ENCODE measurements at places on chromosomes 3 and 15. TPM values are rescaled to one million over a fixed set of nuclear protein-coding genes. Genes with fewer than 3 reads are reported as not detected.

The CCDC54 gene
- not detected for polyA plus RNA-seq

The TMEM108 gene
- polyA plus RNA-seq = 5.7 TPM

The SAMMSON gene
- not detected for polyA plus RNA-seq

DNA sequence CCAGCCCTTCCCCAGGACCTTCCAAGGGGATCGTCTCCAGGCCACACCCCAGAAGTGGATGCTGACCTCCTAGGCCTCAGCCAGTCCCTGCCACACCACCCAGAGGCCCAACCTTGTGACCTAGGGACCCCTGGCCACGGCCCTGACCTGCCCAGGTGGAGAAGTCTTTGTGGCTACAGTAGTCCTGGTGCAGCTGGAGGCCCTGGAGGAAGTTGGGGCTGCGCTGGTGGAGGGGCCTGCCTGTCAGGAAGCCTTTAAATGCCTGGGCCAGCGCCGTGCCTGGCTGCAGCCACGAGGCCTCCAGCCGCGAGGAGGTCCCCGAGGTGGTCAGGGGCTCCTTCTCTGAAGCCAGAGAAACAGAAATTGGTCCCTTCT lies 23.4 kb downstream of the PLA2G4D start:
- DNase-seq = no peak

GRCh38 chr3:178808748-178809147 lies 262.9 kb downstream of the ZMAT3 start:
- DNase-seq = no peak

GRCh38 chr3:38097446-38098375 lies 39.2 kb downstream of the ACAA1 start:
- DNase-seq = no peak

- no peak for DNase-seq
These were observed 80.8 kb downstream of the RARB start for GRCh38 chr3:25508901-25509300.

DNA sequence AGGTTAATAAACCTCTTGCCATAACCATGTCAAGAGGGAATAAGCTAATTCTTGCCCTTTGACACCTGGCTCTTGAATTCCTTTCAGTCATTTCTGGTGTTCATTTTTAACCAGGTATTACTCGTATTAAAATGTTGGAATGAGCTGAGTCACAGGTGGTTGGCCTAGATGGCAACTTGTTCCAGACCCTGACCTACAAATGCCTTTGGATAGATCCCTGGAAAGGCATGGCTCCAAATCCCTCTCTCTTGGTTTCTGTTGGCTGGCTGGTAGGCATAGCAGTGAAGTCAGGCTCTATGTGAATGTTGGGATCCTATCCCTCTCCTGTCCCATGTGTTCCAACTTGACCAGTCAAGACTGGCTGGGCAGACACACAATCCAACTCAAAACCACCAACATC lies 277.1 kb upstream of the PROK2 start:
- DNase-seq = no peak

DNA sequence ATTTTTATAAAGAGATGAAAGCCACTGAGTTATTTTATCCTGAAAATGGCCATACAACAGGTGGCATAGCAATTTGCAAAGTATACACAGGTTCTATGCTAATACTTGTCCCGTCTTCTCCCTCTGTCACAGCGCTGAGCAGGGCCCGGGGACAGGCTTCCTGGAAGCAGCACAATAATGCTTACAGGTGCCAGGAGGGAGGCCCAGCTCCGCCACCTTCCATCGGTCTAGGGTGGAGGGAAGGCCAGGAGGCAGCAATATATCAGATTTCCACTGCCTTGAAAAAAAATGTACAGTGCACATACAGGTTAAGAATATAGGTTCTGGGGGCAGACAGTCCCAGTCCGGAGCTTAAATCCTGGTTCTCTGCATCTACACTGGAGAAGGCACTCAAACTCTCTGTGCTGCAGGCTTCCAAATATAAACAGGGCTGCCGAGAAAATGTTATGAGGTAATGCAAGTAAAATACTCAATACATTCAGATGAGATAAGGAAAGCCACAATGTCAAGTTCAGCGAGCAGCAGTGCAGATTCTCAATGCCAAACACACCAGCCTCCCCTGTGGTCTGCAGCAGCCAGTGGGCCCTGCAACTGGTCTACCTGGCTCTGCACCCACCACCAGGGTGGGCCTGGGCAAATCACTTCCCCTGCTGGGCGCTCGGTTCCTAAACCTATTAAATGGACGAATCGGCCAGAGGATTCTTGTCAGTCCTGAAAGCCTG lies 189.6 kb downstream of the XXYLT1 start:
- DNase-seq = no peak

DNA sequence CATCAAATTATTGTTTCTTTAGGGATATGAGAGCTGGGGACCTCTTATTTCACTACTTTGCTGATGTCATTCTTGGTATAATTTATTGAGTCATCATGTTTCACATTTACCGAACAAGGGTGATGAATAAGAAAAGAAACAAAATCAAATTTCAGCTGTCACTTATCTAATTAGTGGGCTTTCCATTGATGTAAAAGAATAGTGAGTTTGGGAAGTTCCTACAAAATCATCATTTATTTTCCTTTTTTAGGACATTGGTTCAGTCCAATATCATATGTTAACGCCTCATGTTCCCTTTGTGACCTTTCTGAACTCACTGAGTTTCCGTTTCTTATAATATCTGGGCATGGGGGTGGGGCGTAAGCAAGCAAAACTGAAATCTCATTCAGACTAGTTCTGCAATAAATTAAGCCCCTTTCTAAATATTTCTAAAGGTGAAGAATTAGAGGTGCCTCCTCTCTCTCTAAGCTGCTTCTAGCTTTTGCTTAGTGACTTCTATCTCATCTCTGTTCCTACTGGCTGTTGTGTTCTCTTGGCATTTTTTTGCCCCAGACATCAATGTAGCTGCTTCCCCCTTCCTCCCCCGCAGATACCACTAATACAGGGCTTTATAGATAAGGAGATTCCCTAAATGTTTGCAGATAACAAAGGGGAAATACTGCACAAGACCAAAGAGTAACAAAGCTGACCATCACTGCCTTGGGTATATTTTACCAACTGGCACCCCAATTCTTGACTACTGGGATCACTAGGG lies 238.0 kb upstream of the CTNNB1 start:
- no peak for DNase-seq

DNA sequence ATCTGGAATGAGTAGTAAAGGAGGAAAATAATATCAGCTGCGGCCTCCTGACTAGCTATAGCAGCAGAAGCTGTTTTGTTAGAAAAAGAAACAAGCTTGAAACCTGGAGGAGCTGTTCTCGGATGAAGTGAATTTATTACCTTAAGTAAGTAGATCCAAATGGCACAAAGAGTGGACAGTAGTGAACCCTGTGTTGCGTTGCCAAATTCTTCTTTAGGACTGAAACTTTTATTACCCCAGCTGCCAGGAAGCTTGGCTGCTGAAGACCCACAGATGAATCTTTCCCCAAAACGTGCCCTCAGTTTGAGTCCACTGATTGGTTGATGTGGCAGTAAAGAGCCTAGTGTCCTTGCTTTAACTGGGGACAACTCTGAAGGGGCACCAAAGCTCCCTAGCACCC lies 366.8 kb upstream of the GBE1 start:
- no peak for DNase-seq

DNA sequence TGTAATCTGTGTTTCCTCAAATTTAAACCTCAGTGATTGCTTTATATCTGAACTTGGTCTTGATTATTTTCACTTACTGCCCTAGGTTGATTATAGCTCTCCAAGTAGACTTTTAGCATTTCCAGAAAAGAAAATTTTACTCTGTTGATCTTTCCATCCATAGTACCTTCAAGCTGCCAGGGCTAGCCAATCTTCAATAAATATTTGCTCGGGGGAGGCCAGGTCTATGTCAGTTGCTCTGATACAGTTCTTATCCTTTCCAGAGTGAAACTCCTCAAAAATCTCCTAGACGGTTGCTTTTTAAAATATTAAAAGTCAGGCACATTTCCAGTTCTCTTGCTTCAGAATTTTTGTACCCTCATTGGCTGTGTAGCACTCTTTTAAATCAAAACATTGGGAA lies 38.8 kb downstream of the RETNLB start:
- no peak for DNase-seq

DNA sequence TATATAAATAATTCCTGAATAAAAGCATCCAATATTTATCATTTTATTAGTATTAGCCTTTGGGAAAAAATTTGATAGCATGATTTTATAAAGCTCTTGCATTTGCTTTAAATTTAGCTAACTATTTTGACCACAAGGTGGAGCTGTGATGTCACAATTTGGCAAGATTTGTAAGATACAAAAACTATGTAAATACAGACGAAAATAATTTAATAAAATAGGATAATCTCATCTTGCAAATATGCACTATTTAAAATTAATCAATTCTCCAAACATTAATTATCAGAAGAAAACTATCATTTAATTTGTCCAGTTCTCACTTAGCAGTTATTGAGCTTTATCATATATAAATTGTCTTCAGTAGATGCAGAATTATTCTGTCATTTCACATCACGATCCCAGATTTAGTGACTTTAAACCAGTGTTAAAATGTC lies 95.4 kb downstream of the PLOD2 start:
- DNase-seq = no peak

DNA sequence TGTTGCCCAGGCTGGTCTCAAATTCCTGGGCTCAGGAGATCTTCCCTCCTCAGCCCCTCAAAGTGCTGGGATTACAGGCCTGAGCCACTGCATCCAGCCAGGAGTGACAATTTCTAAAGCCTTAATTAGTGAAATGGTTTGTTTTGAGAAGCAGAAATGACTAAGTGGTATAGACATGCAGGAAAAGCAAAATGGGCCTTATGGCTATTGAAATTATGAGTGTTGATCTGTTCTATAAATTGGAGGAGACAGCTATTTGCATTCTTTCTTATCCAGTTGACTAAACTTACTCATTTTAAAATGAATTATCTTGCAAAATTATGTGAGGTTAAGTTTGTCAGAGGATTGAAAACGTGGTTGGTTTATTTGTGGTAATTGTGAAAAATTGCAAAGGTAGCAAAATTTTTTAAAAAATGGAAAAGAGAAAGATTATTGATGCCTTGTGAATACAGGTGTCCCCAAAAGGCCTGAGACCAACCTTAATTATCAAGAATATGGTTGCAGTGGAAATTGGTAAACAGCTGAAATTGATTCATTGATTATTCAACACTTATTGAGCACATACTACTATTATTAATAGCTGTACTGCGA lies 7.9 kb downstream of the RAP2B start:
- no peak for DNase-seq

DNA sequence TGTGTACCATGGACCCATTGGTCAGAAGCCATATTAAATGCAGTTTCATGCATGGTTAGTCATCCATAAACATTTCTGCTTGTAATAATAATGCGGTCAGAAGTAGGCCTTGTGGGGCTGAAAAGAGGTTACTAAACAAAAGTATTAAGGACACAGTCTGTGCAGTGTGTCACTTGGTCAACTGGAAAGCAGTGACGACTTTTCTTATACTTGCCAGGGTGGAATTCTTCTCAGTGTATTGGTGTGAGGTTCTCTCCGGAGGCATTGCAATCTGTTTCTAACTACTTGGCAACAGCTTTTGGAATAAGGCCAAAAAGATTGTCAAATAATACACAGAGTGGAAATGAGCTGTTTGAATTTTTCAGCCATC lies 46.8 kb downstream of the CHL1 start:
- no peak for DNase-seq

GRCh38 chr3:29412110-29412509 lies 131.2 kb downstream of the RBMS3 start:
- DNase-seq = no peak

- DNase-seq = no peak
These were observed 57.2 kb downstream of the CHSY1 start for GRCh38 chr15:101194546-101195125.

All from SK-N-SH (cell line).